ENCODE measurements at places on chromosomes 12 and 14.

DNA sequence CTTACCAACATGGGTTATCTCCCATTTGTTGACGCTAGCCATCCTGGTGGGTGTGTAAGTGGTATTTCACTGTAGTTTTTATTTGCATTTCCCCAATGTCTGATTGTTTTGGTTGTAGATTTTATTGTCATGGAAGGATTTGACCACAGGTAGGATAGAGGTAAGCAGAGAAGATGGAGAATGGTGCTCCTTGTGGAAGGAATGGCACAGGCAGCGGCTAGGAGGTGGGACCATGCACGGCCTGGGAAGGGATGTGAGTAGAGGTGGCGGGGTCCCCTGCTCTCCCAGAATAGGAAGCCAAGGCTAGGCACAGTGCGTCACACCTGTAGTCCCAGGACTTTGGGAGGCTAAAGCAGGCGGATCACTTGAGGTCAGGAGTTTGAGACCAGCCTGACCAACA lies 41.4 kb downstream of the PHETA1 start:
- no peak for DNase-seq

GRCh38 chr12:113693693-113694092 lies 222.0 kb upstream of the LHX5 start:
- DNase-seq = no peak

GRCh38 chr12:6280672-6281071 lies 29.8 kb upstream of the PLEKHG6 start:
- no peak for DNase-seq

GRCh38 chr12:55713721-55714120 lies 2.1 kb upstream of the BLOC1S1 start:
- DNase-seq = no peak

- no peak for DNase-seq
These were observed 172.4 kb upstream of the LMNTD1 start for GRCh38 chr12:25725470-25725869.

- no peak for DNase-seq
These were observed 421 bp downstream of the GLT1D1 start for GRCh38 chr12:128853600-128854197.

DNA sequence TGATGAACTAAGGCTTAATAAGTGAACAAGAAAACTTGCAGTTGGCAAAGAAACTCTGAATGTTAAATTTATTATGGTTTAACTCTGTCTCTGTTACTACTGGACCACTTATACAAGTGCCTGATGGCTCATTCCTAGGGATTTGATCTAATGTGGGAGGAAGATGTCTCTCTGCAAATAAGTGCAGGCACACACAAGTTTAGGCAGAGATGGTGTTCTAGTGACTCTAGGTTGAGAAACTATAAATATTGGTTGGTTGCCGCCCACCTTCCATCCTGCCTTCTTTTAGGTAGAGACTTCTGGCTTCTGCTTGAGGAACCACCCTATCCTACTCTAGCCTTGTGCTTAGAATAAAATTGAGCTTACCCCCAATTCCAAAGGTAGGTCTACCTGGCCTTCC lies 256.2 kb downstream of the PAWR start:
- DNase-seq = no peak

- no peak for DNase-seq
These were observed 22.5 kb upstream of the PCNX1 start for GRCh38 chr14:70884595-70885342.

- no peak for DNase-seq
These were observed 213.9 kb downstream of the SLC15A4 start for GRCh38 chr12:128609861-128610260.
